Stimulated activated CD4-positive, alpha-beta T cell treated with anti-CD3 and anti-CD28 coated beads, Interleukin-1b, Interleukin-23, amount 100 ng/mL, for 24 hours (primary cell): ENCODE measurements at places on chromosomes 7 and 10.

- no peak for DNase-seq
These were observed 197.4 kb downstream of the JCAD start for GRCh38 chr10:29861811-29862505.

GRCh38 chr10:114388275-114388674 is 16.0 kb downstream of the AFAP1L2 start:
- DNase-seq: no peak

DNA sequence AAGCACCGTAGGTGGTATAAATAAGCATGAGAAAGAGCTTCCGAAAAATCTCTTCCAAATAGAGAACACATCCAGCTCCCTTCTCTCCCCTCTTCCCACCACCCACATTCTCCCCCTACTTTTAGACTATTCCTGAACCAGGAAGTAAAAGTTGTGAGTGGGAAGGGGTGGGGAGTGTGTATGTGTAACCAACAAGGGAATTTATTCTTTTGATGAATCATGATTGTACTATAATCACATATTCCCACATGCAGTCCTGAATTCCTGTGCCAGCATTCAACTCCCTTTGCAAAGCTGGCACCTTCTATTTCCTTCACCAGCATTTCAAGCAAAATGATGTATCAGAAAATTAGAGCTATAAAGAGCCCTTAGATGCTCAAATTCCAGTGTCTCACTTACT is 230.6 kb upstream of the CHRM2 start:
- no peak for DNase-seq

DNA sequence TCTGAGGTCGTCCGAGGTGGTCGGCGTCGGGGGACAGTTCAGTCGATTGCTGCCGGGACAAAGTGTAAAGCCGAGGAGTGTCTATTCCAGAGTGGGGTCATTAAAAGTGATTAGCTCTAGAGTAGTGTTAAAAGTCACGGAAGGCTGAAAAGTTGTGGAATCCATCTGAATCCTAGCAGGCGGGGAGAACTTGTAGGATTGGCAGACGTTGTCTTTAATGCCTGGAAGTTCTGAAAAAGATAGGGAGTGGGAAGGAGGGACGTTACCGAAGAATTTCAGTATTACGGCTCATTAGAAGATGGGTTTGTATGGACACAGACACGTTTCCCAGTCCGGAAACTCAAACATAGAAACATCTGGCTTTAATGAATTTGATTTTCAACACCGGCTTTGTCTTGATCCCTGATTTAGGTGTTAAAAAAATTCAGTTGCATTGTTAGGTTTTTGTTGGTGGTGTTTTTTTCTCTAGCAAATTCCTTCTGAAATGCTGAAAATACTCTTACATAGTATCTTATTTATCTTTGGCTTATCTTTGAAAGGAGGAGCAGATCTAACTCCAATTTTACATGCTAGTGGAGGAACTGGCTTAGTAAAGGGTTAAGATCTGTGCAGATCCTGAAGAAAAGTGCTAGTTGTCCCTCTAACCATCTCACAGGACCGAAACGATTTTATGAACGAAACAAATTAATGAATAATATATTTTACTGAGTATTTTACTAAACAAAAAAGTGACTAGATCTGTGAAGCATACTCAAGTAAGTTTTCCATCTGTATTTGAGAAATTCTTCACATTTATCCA is 900 bp downstream of the MKLN1 start:
- no peak for DNase-seq

DNA sequence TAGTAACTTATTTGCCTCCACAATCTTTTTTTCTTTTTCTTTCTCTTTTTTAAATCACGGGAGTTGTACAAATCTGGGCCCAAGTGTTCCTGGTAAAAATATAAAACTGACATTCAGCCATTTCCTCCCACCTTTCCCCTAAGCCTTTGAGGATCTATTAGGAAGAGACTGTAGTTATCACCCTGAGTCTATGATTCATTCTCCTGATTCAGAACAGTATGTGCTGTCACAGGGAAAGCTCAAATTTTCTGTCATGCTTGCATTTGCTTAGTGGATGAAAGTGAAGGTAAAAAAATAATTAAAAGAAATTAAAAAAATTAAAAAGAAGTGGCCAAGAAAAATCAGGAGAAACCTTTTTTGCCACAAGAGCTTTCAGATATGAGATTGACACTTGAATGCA is 71.7 kb downstream of the KIF20B start:
- no peak for DNase-seq

GRCh38 chr7:25722856-25723255 is 429.1 kb upstream of the NFE2L3 start:
- no peak for DNase-seq

DNA sequence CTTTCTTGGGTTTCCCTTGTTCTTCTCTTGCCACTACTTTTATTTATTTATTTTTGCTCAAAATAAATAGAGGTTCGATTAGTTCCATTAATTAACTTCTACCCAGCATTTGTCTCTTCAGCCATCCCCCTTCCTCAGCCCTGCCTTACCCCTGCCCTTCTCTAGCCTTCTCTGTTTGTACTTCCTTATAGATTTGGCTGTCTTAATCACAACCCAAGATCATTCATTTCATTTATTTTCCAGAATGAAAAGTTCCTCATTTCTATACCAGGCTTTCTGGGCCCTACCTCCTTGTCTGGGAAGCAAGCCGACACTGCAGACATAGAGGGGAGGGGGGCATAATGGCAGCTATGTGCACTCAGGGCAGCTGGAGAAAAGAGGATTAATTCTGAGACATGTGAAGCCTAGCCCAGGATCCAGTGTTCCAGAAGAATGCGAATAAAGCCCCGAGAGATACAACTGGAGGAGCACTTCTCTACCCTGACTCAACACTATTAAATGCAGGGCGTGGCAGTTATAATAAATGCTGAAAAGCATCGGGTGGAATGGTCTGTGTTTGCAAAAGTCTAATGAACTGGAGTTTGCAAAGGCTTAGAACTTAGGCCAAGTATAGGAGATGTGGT is 6.4 kb upstream of the PDCD4 start:
- DNase-seq: no peak
